NCI-H1048 (cell line): ENCODE measurements at places on chromosomes 16 and 17.

DNA sequence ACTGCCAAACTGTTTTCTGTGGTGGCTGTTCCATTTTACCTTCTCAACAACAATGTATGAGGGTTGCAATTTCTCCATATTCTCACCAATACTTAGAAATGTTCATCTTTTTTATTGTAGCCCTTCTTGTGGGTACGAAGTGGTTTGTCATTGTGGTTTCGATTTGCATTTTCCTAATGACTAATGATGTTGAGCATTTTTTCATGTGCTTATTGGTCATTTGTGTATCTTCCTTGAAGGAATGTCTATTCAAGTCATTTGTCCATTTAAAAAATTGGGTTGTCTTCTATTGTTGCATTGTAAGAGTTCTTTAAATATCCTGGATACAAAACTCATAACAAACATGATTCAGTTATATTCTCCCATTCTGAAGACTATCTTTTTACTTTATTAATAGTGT is 47.5 kb upstream of the CCL2 start:
- DNase-seq = no peak

DNA sequence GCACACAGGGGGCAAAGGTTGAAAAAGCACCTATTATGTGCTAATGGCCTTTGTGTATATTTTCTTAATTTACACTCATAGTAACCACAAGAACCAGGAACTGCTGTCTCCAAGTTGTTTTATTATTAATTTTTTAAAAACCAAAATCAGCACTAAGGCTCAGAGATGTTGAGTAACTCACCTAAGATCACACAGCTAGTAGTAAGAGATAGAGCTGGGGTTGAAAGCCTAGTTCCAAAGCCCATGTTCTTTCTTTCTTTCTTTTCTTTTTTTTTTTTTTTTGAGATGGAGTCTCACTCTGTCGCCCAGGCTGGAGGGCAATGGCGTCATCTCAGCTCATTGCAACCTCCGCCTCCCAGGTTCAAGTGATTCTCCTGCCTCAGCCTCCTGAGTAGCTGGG is 75.3 kb downstream of the SDK2 start:
- no peak for DNase-seq

- DNase-seq = no peak
These were observed 658 bp downstream of the CACNG4 start for GRCh38 chr17:66964930-66965800.

- no peak for DNase-seq
These were observed 9.6 kb downstream of the MYO19 start for GRCh38 chr17:36525113-36525512.

- no peak for DNase-seq
These were observed 322.8 kb upstream of the ASIC2 start for GRCh38 chr17:33615861-33616260.

- no peak for DNase-seq
These were observed 130.5 kb downstream of the NPIPB5 start for GRCh38 chr16:22641131-22641628.

GRCh38 chr16:64196444-64196843 is 925.4 kb downstream of the CDH11 start:
- no peak for DNase-seq

- DNase-seq = no peak
These were observed 1.3 kb downstream of the LHX1 start for GRCh38 chr17:36938566-36939051.

- no peak for DNase-seq
These were observed 472.4 kb downstream of the PMP22 start for GRCh38 chr17:14792746-14793145.

- DNase-seq = no peak
These were observed 222.8 kb downstream of the CCDC182 start for GRCh38 chr17:57522042-57523005.

DNA sequence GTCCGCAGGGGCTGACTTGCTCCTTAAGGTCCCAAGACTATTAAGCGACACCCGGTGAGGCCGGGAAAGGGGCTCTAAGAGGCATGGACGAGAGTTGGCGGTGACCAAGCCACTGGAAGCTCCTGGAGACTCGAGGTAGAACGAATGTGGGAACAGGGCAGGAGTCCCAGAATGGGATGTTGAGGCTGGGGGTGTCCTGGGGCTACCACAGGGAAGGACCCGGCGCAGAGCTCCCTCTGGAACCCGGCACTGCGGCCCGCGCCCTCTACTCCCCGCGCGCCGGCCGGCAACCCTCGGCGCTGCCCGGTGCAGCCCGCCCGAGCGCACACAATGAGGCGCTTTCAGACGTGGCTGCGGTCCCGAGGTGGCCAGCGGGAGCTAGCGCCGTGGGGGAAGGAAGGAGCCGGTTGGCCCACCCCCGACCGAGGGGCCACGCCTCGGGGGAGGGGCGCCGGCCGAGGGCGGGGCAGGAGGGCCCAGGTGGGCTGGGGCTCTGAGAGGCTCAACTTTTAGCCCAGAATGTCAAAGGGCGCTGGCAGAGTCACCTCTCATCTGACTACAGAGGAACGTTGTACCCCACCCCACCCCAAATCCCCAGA is at the start of gene CHST6:
CHST6 (minus strand) TSS at position 366 of the 599 bp plus-strand sequence. CDS start 15,613 bp downstream, outside the sequence.
- DNase-seq = no peak

DNA sequence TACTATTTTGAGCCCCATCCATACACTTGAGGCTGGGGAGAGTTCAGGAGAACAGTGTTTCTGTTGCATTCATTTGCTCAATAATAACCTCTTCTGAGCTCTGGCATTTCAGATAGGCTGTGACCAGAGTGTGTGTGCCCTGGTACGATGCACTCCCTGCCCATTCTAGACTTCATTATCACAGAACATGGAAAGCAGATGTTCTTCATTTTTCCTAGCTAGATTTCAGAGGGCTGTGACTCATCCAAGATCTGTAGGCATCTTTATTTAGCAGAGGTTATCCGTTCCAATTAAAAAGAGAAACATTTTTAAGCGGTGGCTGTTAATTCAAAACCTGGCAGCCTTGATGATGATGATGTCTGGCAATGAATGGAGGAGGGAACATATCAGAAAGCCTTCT is 228.8 kb upstream of the EEF2KMT start:
- no peak for DNase-seq

GRCh38 chr17:1344521-1344920 is 55.5 kb downstream of the YWHAE start:
- no peak for DNase-seq

DNA sequence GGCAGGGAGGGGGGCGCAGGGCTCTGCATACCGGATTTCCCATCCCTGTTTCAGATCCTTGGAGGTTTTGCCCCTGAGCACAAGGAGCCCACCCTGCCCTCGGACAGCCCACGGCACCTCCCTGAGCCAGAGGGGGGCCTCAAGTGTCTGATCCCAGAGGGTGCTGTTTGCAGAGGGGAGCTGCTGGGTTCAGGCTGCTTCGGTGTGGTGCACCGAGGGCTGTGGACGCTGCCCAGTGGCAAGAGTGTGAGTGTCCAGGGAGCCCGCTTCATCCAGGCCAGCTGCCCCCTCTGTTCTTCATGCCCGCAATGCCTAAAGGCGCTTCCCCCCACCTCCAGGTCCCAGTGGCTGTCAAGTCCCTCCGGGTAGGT is 2.5 kb downstream of the TNK1 start:
- DNase-seq = no peak

DNA sequence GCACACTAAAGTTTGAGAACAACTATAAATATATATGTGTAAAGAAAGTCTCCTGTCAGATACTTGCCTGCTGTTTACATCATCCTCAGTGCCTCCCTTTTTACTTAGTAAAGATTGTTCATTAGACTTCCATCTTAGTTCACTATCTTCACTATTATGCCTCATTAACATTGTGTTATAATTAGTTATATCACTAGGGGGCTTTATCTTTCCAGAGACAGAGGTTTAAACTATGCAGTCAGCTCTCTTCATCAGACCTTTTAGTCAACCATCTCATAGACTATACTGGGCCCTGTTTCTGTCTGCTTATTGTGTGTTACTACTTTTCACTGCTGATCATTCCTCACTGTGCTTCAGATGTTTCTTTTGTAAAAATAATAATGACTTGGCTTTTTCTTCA is 630.8 kb upstream of the KIF2B start:
- no peak for DNase-seq

DNA sequence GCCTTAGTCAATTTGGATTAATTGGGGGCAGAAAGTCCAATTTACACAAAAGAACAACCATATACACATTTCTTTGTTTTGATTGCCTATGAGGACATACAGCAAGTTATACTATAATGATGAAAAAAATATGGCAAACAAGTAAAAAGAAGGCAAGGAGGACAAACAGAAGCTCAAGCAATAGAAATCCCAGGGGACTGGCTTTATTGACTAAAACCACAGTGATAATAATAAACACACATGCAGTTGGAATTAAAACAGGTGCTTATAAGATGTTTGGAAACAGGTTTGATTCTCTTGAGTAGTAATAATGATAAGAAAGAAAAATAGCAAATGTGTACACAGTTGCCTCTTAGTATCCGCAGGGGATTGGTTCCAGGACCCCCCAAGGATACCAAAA is 176.4 kb downstream of the SHISA9 start:
- no peak for DNase-seq

- DNase-seq = no peak
These were observed 51.1 kb upstream of the SLC47A1 start for GRCh38 chr17:19482576-19482975.

GRCh38 chr16:77899416-77899815 is 111.1 kb downstream of the VAT1L start:
- no peak for DNase-seq

DNA sequence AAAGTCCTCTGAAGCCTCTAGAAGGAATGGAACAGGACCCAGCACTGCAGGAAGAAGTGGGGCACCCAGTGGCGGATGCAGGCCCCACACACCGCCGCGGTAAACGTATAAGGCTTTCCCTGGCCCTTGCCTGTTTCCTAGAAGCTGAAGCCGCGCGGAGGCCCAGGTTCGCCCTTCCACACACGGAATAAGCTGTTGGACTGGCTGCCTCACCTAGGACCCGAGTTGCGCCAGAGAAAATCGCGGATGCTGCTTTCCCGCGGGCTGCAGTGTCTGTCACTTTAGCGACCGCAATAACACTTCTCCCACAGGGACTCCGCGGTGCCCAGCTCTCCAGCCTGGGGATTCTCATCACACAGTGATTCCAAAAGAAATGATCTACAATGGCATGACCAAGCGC is 1736.9 kb downstream of the TP53TG3F start:
- no peak for DNase-seq

GRCh38 chr17:12664894-12665262 is 812 bp upstream of the MYOCD start:
- DNase-seq = no peak

DNA sequence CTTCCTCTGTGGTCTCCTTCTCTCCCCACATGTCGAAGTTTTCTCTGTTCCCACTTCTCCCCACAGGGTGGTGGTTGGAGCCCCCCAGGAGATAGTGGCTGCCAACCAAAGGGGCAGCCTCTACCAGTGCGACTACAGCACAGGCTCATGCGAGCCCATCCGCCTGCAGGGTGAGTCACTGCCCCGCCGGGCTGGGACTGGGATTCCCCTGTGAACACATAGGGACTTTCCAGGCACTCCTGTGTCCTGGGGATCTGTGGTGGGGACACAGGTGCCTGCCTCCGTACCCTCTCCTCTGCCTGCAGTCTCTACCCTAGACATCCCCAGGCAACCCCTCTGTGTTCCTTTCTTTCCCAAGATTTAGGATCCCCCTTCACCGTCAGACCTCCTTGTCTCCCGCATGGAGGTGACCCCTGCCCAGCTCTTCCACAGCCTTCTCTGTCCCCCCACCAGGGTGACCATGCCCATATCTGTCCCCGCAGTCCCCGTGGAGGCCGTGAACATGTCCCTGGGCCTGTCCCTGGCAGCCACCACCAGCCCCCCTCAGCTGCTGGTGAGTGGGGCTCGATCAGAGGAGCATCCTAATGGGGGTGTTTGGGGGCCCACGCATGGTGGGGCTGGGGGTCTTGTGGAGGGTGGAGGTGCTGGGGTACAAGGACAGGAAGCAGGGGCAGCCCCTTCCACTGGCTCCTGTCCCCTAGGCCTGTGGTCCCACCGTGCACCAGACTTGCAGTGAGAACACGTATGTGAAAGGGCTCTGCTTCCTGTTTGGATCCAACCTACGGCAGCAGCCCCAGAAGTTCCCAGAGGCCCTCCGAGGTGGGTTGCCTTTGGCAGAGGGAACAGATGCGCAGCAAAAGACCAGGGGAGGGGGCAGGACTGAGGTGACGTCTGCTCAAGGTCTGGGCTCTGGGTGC is 5.8 kb downstream of the ITGAM start:
- DNase-seq = no peak

DNA sequence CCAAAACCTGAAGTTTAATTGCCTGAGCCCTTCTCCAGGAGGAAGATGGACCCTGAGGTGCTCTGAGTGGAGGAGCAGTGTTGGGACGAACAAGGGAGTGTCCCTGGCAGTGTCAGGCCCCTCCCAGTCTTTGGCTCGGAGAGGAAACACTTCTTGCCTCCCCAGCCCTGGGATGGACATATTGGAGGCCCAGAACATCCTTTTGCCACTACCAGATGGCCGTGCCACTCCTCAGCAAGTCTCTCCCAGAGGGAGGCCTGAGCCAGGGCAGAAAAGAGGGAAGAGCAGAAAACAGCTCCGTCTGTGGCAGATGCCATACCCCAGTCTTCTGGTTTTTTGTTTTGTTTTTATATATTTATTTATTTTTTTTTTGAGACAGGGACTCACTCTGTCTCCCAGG is 91.5 kb upstream of the CRHR1 start:
- DNase-seq = no peak

DNA sequence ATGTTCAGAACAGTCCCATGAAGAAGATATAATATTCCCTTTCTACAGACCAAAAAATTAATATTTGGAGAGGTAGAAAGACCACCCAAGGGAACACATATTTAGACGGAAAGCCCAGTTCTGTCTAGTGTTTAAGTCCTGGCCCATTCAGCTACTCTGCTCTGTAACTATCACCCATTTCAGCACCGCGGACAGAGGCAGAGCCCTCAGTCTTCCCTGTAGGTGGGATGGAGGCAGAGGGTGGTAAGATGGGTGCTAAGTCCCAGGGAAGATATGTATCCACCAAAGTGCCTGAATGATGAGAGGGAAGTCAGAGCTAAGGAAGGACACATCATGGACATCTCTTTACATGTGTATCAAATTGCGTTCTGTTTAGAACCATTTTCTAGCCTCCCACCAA is 27.8 kb upstream of the C16orf78 start:
- no peak for DNase-seq

DNA sequence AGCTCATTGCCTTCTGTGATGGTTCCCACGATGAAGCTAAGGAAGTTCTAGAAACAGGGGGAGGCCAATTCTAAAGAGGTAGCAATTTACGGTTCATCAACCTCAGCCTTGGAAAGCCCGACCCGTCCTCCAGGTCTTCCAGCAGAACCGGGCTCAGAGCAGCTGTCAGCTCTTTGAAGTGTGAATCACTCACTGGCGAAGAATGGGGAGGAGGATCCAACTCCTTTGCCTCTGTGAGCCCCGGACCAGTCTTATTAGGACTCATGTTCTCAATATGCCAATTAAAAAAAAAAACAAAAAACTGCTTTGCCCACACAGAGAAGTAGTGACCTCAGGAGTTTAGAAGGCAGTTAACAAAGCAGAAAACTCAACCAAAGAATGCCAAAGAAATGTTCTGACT is 31.4 kb downstream of the STX8 start:
- DNase-seq = no peak
